ENCODE measurements at places on chromosomes 2 and 18. TPM values are rescaled to one million over a fixed set of nuclear protein-coding genes. Genes with fewer than 3 reads are reported as not detected.

INHBB gene
- 0.97 TPM for total RNA-seq

STPG4 gene
- 1.0 TPM for total RNA-seq

- peaks cover 2% of the 10 kb centered on the region for H3K4me1 ChIP-seq
- H3K36me3 ChIP-seq = no peaks in the 10 kb centered on the region
- H3K4me3 ChIP-seq = no peak overlapping the region
- H3K27me3 ChIP-seq = no peaks in the 10 kb centered on the region
- no peak overlapping the region for H3K27ac ChIP-seq
These were observed 332.9 kb downstream of the SOCS6 start for GRCh38 chr18:70621710-70622109.

- H3K4me3 ChIP-seq = no peak overlapping the region
- H3K27me3 ChIP-seq = no peaks in the 10 kb centered on the region
- peaks cover 20% of the 10 kb centered on the region for H3K36me3 ChIP-seq
These were observed 262.2 kb downstream of the PHLPP1 start for GRCh38 chr18:62977512-62977911.

HOXD8 gene
- 1.6 TPM for total RNA-seq

GAREM1 gene
- total RNA-seq = 13.7 TPM

C18orf54 gene
- total RNA-seq = 1.9 TPM

- no peak overlapping the region for H3K27ac ChIP-seq
- no peaks in the 10 kb centered on the region for H3K36me3 ChIP-seq
- DNase-seq = peak; percentile 63
- H3K4me3 ChIP-seq = no peak overlapping the region
- peaks cover 2% of the 10 kb centered on the region for H3K4me1 ChIP-seq
- H3K27me3 ChIP-seq = no peaks in the 10 kb centered on the region
These were observed 21.6 kb downstream of the HPCAL1 start for GRCh38 chr2:10324095-10324832.

TXNDC2 gene
- total RNA-seq = 0.12 TPM

- H3K36me3 ChIP-seq = no peaks in the 10 kb centered on the region
- H3K4me1 ChIP-seq = no peaks in the 10 kb centered on the region
These were observed 21.7 kb downstream of the TNP1 start for GRCh38 chr2:216838151-216838550.

DNA sequence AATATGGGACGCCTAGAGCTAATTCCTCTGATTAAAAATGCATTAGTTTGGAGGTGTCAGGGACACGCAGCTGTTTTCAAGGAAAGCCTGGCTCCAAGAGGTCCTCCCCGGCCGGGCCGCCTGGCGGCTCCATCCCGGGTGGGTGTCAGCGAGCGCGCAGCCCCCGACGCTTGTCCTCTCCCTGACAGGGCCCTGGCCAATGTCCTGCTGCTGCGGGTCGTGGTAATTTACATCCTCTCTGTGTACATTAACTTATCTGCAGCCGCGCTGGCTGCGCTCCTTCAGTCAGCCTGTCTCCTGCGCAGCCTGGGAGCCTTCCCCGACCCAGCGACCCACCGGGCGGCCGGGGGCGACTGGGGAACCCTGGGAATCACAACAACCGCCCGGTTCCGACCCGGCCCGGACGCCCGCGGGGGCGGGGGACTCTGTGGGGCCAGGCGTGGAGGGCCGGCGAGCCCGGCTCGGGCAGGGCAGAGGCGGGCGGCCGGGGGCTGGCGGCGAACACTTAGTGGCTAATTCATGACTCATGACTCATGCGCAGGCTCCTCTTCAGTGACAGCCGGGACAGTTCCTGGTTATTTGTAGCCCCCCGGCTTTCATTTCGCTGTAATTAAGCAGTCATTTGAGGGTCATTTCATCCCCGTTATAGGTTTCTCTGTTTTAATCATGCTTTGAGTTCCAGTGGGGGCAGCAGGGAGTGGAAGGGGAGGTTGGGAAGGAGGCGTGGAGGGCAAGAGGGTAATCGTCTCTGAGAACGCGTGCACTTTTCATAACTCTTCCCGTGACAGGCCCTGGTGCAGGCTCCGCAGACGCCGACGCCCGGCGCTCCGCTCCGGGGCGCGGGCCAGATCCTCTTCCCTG lies 141.9 kb upstream of the CTAGE1 start:
- H3K27me3 ChIP-seq = no peaks in the 10 kb centered on the region
- no peaks in the 10 kb centered on the region for H3K36me3 ChIP-seq
- peaks cover 8% of the 10 kb centered on the region for H3K4me1 ChIP-seq
- peak overlapping the region; percentile 32 for H3K4me3 ChIP-seq
- DNase-seq = peak; percentile 97
- H3K27ac ChIP-seq = peak overlapping the region; percentile 91

GRCh38 chr18:47872426-47872825 lies 58.0 kb downstream of the SMAD2 start:
- H3K4me1 ChIP-seq = peaks cover 2% of the 10 kb centered on the region
- H3K4me3 ChIP-seq = no peak overlapping the region
- H3K27me3 ChIP-seq = no peaks in the 10 kb centered on the region
- no peak overlapping the region for H3K27ac ChIP-seq
- H3K36me3 ChIP-seq = peaks cover 12% of the 10 kb centered on the region

DNA sequence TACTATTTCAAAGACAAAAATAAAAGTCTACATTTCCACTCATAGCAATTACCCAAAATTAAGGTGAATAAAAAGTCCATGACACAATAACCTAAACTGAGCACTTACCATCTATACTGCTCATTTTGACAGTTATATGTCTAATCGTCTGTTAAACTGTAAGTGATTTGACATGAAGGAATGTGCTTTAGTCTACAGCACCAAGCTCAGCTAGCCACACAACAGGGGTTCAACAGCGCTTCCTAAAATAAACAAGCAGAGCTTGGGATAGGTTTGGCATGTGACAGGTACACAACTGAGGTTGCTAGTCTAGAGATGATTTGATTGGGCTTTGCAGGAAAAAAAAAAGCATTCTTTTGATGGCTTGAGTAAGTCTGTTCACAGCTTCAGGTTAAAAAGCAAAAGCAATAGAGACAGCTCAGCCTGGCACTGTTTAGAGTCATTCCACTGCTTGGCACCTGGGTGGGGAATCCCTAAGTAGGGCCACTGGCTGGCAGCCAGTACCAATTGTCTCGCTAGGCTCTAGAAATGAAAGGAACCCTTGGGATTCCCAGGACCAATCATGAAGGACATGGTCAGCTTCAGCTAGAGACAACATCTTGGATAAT lies 78.6 kb downstream of the BARD1 start:
- no peak overlapping the region for H3K27ac ChIP-seq
- H3K4me1 ChIP-seq = no peaks in the 10 kb centered on the region
- no peaks in the 10 kb centered on the region for H3K36me3 ChIP-seq
- H3K27me3 ChIP-seq = no peaks in the 10 kb centered on the region

PLA2R1 gene
- 3.7 TPM for total RNA-seq

CNOT11 gene
- 23.7 TPM for total RNA-seq

GRCh38 chr2:64859312-64860212 lies 129.6 kb upstream of the SLC1A4 start:
- no peaks in the 10 kb centered on the region for H3K27me3 ChIP-seq
- DNase-seq = peak; percentile 94
- no peak overlapping the region for H3K4me3 ChIP-seq
- peak overlapping the region; percentile 89 for H3K27ac ChIP-seq
- no peaks in the 10 kb centered on the region for H3K36me3 ChIP-seq

CIDEA gene
- total RNA-seq = not detected

- no peak overlapping the region for H3K4me3 ChIP-seq
- no peak overlapping the region for H3K27ac ChIP-seq
- DNase-seq = no peak
- H3K4me1 ChIP-seq = no peaks in the 10 kb centered on the region
These were observed 2096.3 kb upstream of the CELF4 start for GRCh38 chr18:39661856-39662366.

RUFY4 gene
- total RNA-seq = 0.15 TPM

GRCh38 chr2:71226096-71226964 lies 573 bp downstream of the PAIP2B start:
- H3K27me3 ChIP-seq = no peaks in the 10 kb centered on the region
- no peaks in the 10 kb centered on the region for H3K36me3 ChIP-seq
- H3K4me1 ChIP-seq = no peaks in the 10 kb centered on the region
- DNase-seq = peak; percentile 51

DNA sequence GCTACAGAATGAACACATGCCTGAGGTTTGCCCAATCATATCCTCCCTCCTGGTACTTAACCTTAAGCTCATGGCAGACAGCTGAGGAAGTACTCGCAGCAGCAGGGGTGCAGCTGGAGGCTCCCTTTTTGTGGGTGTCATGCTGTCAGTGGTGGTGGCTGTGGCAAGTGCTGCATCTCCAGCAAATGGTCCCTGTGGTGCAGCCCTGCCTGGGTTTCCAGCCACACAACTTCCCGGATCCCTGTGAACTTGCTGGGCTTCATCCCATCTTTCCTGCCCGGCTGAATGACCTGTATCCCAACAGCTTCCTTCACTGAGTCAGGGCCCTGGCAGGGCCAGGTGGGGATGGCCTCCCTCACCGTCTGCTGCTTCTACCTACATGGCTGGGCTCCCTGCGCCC lies 5.0 kb downstream of the TMEM185B start:
- no peak for DNase-seq
- H3K36me3 ChIP-seq = no peaks in the 10 kb centered on the region
- no peaks in the 10 kb centered on the region for H3K27me3 ChIP-seq
- peaks cover 9% of the 10 kb centered on the region for H3K4me1 ChIP-seq

DNA sequence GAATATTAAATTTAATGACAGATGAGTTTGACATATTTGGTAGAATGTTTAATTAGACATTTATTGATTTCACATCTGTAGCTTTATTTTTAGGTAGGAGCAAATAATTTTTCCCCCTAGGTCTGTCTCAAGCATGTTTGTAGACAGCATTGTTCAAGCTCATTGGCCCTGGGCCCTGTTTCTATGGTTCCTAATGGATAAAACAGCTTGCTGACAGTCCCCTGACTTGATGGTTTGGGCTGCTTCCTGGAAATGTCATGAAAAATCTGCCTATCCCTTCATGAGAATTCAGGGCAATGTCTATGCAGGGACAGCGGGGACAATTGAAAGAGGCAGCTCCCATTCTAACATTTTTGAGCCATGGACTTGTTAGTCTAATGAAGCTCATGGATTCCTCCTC lies 14.6 kb upstream of the MEP1B start:
- DNase-seq = peak; percentile 94
- H3K27ac ChIP-seq = no peak overlapping the region
- H3K36me3 ChIP-seq = no peaks in the 10 kb centered on the region
- no peaks in the 10 kb centered on the region for H3K27me3 ChIP-seq

DNA sequence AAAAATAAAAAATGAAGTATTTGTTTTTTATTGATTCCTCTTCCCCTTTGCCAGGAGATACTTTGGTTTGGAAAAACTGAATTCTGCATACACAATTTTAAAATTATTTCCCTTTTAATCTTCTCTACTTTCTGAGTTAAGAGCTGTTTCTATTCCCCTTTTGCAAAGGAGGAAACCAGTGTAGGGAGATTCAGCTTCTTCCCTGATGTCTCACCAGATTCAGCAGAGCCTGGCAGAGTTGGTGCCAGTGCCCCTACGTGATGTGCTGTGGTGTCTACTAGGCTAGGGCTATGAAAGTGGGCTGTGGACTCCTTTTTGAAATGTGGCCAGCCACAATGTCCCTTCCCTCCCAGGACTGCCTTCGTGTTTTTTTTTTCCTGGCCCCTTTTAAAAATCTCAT lies 2.4 kb downstream of the RPE start:
- H3K27me3 ChIP-seq = no peaks in the 10 kb centered on the region
- no peak for DNase-seq
- H3K4me3 ChIP-seq = no peak overlapping the region
- peaks cover 11% of the 10 kb centered on the region for H3K36me3 ChIP-seq
- H3K4me1 ChIP-seq = peaks cover 12% of the 10 kb centered on the region

KCNJ13 gene
- total RNA-seq = not detected

CRYBA2 gene
- not detected for total RNA-seq

GRCh38 chr2:68845043-68845442 lies 26.2 kb downstream of the BMP10 start:
- no peaks in the 10 kb centered on the region for H3K36me3 ChIP-seq
- H3K27me3 ChIP-seq = no peaks in the 10 kb centered on the region
- H3K27ac ChIP-seq = no peak overlapping the region
- no peak overlapping the region for H3K4me3 ChIP-seq
- H3K4me1 ChIP-seq = peaks cover 18% of the 10 kb centered on the region
- peak; percentile 67 for DNase-seq

DNA sequence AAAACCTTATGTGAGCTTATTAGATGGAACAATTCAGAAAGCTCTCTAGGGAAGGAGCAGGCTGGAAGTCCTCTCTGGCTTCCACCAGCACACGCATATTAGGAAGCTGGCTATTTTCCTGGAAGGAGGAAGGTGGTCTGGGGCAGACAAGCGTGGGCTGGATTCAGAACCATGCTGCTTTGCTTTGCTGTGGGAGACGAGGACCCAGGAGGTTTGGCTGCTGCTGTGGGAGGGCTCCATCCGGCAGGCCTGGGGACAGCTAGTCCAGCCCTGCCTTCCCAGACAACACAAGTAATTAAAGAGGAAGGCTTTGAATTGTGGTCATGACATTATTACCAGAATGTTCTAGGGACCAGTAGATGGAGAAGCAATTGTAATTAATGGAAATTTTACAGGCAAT lies 238.8 kb upstream of the MYT1L start:
- DNase-seq = no peak
- H3K27me3 ChIP-seq = peaks cover 2% of the 10 kb centered on the region
- H3K36me3 ChIP-seq = no peaks in the 10 kb centered on the region
- H3K4me3 ChIP-seq = no peak overlapping the region
- H3K27ac ChIP-seq = no peak overlapping the region

DNA sequence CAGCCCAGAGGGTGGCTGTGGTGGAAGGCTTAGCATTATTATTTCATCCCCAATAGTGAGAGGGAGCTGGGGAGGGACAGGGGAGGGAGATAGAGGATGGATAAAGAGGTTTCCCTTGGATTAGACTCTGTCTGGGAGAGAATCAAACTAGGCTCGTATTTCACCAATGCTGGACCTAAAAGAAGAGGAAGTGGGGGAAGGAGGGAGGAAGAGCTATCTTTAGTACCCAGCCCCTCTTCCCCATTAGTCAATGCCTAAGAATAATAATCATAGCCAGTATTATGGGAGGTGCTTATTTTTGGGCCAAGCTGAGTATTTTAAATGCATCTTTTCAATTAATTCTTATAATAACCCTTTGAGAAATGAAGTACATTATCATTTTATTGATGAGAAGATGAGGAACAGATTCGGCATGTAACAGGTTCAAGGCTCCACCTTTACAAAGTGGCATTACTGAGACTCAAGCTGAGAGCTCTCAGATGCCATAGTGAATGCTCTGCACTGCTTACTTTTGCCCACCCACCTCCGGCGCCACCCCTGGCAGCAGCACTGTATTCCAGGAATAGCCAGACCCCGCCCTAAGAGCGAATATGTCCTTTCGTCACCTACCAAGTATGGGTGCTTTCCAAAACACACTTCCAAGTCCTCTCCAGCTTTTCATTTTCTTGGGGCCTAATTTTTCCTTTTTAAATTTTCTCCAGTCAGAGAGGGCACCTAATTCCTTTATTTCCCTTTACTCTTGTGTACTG lies 21.0 kb downstream of the PAX8 start:
- no peaks in the 10 kb centered on the region for H3K27me3 ChIP-seq
- H3K36me3 ChIP-seq = no peaks in the 10 kb centered on the region
- H3K27ac ChIP-seq = no peak overlapping the region
- H3K4me3 ChIP-seq = no peak overlapping the region
- no peak for DNase-seq

GRCh38 chr18:26653943-26654615 lies 105.7 kb upstream of the KCTD1 start:
- H3K27ac ChIP-seq = no peak overlapping the region
- DNase-seq = no peak
- H3K27me3 ChIP-seq = peaks cover 4% of the 10 kb centered on the region
- H3K4me1 ChIP-seq = no peaks in the 10 kb centered on the region
- H3K36me3 ChIP-seq = no peaks in the 10 kb centered on the region

AGXT gene
- not detected for total RNA-seq

Measured in lung (tissue), 17 donors.